ENCODE measurements at places on chromosomes 12 and 14.

DNA sequence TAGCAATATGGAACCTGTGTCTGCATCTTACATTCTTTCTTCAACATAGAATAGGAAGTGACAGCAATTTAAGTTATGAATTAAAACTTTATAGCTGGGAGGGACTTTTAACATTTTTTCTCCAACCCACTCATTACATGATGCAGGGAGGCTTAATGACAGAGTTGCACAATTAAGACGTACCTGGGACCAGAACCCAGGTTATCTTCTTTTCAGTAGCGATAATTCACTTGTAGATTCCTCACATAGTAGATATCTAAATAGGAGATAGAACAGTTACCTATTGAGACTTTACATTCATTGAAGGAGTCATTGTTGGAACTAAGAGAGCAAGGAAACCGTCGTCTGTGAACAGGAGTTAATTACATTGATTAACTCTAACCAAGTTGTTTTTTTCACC, 5.1 kb downstream of the SRGAP1 start:
- no peak for DNase-seq

GRCh38 chr12:116592731-116593130, 33.5 kb downstream of the MAP1LC3B2 start:
- DNase-seq = no peak

GRCh38 chr14:98994561-98994960, 277.4 kb downstream of the BCL11B start:
- no peak for DNase-seq

GRCh38 chr12:126685636-126686035, 1581.3 kb upstream of the TMEM132C start:
- no peak for DNase-seq
